Activated T-cell treated with anti-CD3 and anti-CD28 coated beads for 1 hour (primary cell): ENCODE measurements at places on chromosomes 12 and 14.

GRCh38 chr14:91897106-91897701 lies 29.9 kb upstream of the TC2N start:
- no peak for DNase-seq

- no peak for DNase-seq
Observed at GRCh38 chr14:80867798-80868197, 73.7 kb downstream of the CEP128 start.

DNA sequence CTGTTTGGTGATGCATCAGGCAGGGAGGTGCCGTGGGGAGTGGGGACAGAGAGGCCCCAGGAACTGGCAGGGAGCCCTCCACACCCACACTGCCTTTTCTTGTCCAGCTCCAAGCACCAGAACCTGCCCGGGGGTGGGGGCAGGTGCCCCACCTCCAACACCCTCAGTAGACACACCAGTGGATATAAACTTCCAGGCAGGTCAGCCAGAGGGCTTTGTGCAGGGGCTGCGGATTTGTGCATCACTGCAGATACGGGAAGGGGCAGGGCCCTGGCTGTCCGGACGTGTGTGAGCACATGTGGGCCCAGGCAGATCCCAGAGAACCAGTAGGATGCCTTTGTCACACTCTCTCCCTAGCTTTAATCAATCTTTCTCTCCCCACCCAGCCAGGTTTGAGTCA lies 1.3 kb upstream of the TGM1 start:
- DNase-seq, result no peak

DNA sequence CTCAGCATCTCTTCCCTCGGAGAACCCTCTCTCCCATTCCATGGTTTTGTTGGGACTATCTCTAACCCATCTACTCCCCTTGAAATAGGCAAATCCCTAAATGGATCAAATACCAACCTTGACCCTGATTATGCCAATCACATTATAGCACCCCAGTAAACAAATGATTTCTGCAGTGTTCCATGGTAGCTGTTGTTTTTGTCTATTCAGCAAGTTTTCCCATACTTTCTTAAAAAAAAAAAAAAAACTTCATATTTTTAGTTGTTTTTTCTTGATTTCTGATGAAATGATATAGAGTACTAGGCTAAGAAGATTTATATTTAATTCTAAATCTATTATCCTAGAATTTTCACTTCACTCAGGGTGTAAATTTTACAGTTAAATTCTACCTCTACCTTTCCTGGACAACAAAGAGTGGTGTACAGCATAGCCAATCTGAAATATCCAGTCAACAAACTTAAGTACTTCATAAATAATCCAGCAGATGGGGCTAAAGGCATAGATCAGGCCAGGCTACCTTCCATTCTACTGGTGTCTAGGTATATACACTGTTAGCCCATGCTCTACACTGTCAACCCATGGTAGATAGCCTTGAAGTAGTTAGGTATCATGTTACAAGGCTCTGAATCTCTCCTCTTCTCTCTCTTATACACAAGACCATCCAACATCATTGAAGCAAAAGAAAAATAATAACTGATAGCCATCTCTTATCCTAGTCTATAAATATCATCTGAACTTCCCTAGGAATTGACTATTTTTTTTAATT lies 82.2 kb downstream of the PLEKHG7 start:
- no peak for DNase-seq

GRCh38 chr12:93008044-93008778 lies 79.1 kb upstream of the EEA1 start:
- no peak for DNase-seq

DNA sequence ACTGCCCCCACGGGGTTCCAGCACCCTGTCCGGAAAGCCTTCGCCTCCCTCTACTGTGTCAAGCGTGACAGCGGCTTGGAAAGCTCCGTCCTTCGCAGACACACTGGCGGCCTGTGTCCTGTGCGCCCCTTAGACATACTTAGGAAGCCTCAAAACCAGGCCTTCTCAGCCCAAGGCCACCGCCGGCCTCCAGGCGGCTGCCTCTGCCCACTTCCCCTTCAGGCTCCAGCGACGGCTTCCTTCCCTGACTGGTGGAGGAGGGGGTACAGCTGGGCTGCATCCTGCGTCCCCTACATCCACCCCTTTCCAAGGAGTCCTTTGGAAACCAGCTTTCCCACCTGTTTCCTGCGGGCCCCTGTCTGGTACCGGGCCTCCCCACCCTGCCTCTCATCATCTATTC lies 2.5 kb upstream of the CACNA2D4 start:
- DNase-seq, result no peak

DNA sequence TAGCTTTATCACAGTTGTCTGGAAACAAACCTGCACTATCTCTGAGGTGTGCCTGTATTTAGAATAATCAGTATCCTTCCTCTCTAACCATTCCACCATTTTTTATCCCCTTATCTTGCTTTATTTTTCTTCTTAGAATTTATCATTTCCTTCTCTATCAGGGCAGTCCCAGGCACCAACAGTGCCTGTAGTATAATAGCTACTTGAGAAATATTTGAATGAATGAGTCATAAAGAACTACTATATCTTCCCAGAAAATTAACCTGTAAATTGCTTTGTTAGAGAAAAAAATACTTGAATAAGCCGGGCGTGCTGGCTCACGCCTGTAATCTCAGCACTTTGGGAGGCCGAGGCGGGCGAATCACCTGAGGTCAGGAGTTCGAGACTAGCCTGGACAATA lies 21.2 kb upstream of the FOXJ2 start:
- no peak for DNase-seq

DNA sequence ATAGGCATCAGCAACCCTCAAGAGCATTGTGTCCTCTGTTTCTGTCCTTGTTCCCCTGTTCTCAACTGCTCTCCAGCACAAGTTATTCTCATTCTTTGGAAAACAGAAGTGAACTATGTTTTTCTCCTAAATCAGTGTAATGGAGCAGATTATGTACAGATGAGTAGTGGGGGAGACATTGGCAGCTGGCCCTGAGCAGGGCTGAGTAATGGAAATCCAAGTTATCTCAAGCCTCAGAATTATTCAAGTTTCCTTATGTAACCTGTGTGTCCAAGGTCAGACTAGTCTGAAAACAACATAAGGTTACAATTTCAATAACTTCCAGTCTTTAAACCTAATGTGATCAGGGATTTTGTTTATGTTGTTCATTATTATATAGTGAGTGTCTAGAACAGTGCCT lies 116.1 kb upstream of the FUT8 start:
- DNase-seq, result no peak

DNA sequence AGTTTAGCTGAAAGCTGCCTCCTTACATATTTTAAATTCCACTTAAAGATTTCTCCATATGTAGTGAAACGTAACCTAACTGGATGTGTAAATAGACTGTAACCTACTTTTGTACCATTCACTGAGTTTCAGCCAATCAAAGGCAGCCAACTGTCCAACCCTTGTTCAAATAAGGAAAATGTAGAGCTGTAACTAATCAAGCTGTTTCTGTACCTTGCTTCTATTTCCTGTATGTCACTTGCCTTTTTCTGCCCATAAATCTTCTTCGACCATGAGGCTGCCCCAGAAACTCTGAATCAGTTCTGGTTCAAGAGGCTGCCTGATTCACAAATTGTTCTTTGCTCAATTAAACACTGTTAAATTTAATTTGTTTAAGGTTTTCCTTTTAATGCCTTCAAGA lies 6.3 kb downstream of the SLC7A8 start:
- no peak for DNase-seq

GRCh38 chr12:75766263-75767160 lies 255.1 kb upstream of the KRR1 start:
- DNase-seq, result no peak

DNA sequence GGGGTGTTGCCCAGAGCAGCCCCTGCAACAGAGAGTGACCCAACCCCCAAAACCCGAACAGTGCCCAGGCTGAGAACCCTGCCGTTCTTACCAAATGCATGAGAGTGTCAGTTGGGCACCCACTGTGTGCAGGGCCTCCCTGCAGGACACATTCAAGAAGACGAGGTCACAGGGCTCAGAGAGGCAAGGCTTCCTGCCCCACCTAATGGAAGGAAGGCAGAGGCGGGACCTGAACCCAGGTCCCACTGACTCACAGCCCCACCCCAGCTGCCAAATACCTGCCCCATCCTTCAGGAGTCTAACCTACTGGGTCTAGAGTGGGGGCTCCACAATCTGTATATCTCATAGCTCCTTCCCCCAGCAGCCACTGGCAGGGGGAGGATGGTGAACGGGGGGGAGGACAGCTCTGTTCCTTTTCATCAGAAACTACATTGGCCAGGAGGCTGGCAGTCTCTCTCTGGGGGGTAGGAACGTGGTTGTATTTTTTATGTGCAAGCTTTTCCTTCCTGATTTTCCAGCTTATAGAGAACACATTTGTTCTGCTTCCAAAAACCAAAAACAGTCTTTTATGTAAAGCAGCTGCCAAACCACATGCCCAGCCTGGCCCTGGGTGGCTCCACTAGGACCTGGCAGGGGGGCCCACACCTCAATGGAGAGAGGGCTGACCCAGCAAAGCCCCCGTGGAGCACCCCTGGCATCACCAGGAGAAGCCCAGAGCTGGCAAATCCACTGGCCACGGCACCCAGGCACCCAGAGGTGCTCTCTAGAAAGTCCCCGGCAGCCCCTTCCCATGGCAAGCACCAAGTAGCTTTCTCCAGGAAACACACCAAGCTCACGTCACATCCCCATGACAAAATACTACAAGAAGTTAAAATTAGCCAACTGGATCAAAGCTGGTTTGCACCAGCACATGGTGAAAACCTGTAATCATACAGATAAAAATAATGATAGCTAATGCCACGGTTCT lies 17.0 kb downstream of the NCOR2 start:
- no peak for DNase-seq

- no peak for DNase-seq
Observed at GRCh38 chr12:11836282-11837151, 187.0 kb downstream of the ETV6 start.

DNA sequence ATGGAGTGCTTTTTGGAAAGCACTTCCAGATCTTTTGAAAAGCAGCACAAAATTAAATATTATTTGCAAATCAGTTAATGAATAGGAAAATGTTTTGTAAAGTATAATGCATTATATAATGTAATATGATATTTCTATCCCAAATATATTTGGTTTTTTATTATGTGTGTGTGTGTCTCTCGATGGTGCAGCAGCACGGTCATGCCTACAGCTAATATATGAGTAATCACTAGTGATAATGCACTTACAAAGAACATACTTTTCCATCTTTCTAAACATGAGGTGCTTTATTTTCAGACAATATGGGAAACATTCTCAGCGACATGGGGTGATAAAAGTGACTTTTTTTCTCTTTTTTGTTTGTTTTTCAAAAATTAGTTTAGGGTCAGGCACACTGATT lies 1.3 kb upstream of the EEA1 start:
- DNase-seq, result no peak

DNA sequence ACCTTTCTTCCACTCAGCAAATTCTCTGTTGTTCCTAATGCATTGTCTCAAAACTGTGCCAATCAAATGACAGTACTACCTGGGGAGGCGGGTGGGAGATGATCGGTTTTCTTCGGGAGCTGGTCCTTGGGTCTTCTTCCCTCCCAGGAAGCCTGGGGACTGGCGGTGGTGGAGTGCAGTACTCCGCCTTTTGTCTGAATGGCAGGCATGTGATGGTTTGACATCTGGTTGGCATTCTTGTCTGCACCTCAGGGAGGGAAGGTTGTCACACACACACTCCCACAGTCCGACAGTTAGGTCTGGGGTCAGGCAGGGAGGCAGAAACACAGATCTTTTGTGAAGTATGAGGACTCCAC lies 114.8 kb downstream of the SNAPC1 start:
- DNase-seq, result no peak

GRCh38 chr12:27277846-27278260 lies 33.8 kb downstream of the STK38L start:
- DNase-seq, result no peak

- no peak for DNase-seq
Observed at GRCh38 chr12:123041811-123042655, 61.6 kb downstream of the ARL6IP4 start.

DNA sequence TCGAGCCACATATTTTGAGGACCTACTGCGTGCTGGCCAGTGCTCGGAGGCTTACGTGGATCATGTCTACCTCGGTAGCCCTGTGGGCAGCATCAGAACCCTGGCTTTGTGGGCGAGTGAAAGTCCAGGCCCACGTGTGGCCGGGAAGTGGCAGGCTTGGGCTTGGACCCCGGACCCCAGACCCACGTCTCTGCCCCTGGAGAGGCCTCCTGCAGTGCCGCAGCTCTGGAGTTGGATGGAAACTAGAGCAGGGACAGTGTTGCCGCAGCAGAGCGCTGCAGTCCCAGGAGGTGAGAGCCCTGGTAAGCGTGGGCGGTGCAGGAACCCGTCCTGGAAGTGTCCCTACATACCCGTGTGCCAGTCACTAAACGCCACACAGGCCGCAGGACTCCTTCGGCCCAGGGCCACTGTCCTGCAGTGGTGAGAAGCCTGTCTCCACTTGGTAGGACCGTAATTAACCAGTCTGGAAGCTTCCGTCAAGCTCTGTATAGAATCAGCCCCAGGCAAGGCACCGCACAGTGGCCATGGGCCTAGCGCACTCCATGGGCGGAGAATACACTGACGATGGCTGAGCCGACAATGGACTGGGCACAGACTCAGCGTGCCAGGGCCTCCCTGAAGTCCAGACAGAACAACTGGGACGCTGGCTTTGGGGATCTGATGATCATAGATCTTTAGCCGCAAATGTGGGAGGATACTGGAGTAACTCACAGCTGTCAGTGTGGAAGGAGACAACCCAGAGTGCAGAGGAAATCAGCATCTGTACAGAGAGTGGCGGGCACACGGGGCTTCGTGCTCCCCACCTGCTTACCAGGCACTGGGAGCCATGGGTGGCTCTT lies 219.5 kb downstream of the KIF26A start:
- DNase-seq, result no peak

DNA sequence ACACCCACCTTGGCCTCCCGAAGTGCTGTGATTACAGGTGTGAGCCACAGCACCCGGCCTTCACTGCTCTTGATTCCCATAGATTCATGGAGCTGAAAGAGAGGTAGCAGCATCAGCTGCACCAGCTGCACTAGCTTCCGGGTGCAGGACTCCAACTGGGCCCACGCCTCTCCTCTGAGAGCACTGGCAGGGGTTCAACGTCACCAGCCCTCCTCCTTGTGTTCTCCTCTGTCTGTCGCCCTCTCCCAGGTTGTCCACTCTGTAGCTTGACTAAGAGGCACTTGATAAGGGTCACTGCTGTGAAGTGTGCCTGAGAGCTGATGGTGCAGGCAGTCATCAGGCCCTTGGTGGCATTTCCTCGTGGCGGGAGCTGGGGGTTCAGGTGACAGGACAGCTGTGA lies 28.3 kb downstream of the MLXIP start:
- DNase-seq, result no peak

- DNase-seq, result no peak
Observed at GRCh38 chr12:26711072-26711471, 121.9 kb downstream of the ITPR2 start.

GRCh38 chr14:39666386-39666785 lies 234.2 kb upstream of the FBXO33 start:
- DNase-seq, result no peak

- DNase-seq, result no peak
Observed at GRCh38 chr12:5873281-5873919, 71.7 kb downstream of the ANO2 start.

- no peak for DNase-seq
Observed at GRCh38 chr12:1799051-1799881, 21.1 kb upstream of the LRTM2 start.

GRCh38 chr12:44889162-44889561 lies 13.0 kb upstream of the NELL2 start:
- DNase-seq, result no peak
